Stimulated activated CD4-positive, alpha-beta T cell treated with anti-CD3 and anti-CD28 coated beads, Interleukin-1b, Interleukin-23, amount 100 ng/mL, for 24 hours (primary cell): ENCODE measurements at places on chromosomes 11 and 22.

- no peak for DNase-seq
These were observed 557 bp downstream of the PACSIN2 start for GRCh38 chr22:43014316-43014868.

DNA sequence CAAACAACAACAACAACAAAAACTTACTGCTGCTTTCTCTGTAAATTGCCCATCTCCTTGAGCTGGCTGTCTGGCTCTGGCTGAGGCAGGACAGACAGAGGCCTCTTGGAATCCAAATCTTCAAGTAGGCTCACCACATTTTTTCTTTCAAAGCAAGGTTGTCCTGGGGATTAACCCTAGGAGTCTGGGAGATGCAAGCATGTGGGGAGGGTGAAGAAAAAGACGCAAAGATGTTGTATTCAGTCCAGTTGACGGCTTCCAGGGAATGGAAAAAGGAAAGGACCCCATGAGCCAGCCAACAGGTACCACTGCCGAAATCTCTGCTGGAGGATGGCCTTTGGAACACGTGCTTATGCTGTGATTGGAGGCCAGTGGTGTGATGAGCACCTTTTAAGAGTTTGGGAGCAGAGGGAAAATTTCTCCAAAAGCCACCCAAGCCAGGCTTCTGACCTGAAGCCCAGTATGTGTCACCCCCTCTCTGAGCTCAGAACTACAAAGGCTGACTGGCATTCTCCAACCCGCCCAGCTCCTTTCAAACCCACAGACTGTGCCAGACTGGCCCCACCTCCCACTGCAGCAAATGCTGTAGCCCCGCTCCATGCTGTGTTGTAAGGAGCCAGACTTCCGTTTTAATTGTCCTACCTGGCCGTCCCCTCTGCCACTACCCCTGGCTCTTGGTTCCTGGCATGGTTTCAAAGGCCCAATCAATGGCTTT is 10.8 kb downstream of the BLID start:
- DNase-seq: no peak

- DNase-seq: no peak
These were observed 41.6 kb downstream of the F2 start for GRCh38 chr11:46760429-46761128.

DNA sequence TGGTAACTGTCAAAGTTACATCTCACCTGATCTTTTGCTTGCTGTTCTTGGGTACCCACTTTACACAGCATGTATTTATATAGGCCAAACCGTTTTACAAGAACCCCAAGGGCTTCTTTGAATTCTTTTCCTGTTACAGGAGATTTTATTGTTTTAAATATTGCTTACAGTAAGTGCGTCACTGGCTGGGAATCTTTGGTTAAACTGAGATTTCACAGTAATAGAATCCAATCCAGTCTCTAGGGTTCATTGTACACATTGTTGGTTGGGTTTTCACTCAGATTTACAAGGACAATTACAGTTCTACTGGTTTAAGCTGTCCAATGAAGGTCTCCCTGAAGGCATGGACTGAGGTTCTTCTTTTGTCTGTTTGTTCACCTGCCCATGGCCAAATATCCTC is 171.7 kb downstream of the INSC start:
- DNase-seq: no peak

DNA sequence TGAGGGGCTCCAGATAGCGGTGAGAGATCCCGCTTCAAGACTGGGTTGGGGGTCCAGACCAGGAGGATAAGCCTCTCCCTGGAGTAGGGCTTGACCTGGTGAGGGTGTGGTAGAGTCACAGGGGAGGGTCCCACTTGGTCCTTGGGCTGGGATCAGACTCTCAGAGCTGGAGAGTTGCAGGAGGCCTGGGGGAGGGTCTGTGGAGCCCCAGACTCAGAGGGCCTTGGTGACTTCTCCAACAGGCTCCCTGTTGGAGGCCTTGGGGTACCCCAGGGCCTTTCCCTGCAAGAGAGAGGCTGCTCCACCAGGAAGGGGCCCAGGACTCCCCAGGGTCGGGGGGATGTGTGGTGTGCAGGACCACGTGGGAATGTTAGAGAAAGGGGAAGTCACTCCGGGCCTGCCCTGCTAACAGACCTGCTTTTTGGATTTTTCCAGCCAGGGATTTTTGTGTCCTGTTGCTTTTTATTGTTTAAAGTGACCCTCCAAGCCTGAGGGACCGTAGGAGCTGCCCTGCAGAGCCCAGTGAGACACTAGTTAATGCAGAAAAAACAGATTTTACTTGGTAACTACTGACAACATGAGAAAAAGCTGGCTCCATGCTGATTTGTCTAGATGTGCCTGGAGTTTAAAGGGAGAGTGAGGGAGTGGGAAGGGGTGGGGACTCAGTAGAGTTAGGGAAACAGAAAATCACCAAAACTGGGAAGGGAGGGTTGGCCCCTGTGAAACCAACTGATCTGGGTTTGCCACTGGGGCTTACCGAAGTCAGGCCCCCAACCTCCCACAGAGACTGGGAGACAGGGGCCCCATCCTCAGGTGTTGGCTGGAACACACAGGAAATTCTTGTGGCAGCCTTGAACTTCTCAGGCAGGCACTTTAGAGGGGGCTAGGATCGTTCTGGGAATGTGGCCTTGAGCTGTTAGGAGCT is 801 bp upstream of the TXNRD2 start:
- DNase-seq: no peak

DNA sequence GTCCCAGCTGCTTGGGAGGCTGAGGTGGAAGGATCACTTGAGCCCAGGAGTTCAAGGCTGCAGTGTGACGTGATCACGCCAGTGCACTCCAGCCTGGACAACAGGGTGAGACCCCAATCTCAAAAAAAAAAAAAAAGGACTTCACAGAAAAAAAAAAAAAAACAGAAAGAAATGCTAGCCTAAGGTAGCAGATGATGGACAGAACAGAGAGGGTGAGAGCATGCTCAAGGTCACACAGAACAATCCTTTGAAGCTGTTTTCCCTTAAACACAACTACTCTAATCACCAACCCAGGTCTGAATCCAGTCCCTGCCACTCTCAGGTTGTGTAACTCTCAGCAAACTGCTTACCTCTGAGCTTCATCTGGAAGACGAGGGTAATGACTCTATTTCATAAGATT is 9.7 kb downstream of the ZMAT5 start:
- DNase-seq: no peak
